Nucleus accumbens (tissue), 56 donors: ENCODE measurements at places on chromosomes 3 and 15.

GRCh38 chr3:112615989-112616731 is 24.8 kb downstream of the CCDC80 start:
- DNase-seq: no peak

DNA sequence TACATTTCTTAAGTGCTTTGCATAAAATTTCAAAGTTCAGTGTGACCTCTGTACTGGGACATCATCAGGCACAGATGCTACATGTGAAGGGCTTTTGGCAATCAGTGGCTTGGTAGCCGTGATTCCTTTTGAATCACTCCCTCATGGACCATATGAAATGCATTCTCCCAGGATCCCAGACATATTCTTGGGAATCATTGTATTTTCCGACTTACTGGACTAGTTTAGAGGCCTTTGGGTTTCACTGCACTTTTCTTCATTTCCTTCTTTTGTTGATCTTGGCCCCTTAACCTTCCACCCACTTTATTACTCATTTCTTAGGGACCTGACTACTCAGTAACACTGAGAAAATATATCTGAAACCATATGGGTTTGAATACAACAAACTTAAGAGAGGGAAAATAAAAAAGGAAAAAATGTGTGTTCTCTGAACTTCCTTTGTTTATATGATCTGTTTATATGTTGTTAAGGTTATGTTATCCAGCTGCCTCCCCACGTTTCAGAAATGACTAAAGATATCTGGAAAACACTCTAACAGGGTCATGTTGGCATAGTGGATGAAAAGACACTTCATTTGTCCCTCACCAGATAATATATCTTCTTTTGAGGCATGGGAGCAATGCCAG is 35.1 kb downstream of the HMG20A start:
- DNase-seq: no peak

DNA sequence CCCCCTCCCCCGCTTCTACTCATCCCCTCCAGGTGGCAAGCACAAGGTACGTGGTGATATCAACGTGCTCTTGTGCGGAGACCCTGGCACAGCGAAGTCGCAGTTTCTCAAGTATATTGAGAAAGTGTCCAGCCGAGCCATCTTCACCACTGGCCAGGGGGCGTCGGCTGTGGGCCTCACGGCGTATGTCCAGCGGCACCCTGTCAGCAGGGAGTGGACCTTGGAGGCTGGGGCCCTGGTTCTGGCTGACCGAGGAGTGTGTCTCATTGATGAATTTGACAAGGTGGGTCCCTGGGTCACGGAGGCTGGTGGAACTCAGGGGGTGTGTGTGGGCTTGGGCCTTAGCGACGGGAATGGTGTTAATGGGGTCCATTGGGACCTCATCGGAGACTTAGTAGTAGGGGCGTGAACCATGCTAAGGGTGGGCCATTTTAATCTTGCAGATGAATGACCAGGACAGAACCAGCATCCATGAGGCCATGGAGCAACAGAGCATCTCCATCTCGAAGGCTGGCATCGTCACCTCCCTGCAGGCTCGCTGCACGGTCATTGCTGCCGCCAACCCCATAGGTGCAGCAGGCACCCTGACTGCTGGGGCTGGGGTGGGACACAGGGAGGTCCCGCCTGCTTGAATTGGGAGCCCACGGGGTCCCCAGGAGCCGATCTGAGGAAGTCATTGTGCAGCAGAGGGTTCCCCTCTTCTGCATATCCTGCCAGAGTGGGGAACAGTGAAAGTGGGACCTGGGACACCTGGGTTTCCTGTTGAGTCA is 12.0 kb upstream of the PODXL2 start:
- no peak for DNase-seq

GRCh38 chr3:101512396-101512645 is 691 bp downstream of the SENP7 start:
- DNase-seq: no peak

- DNase-seq: no peak
These were observed 33.4 kb downstream of the OSBPL10 start for GRCh38 chr3:31947671-31948091.
